Stimulated activated CD8-positive, alpha-beta memory T cell treated with anti-CD3 and anti-CD28 coated beads, Interleukin-15, amount 100 ng/mL, for 1 hour (primary cell): ENCODE measurements at places on chromosomes 16 and 17.

GRCh38 chr16:79542237-79542774 is 58.2 kb downstream of the MAF start:
- DNase-seq: no peak

DNA sequence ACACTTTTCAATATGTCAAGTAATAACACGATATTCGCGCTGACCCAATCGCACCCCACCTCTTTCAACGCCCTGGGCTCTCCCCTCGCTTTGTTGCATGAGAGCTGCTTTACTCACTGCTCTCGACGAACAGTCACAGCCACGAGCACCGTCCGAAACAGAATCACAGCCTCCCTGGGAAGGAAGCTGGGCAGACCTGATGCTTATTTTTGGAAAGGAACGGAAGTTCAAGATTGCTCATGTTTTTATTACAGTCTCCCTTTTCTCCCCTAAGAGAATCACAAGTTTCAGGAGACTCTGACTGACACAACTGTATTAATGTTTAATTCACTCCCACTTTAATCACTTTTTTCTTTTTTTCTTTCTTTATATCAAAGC is 67.8 kb downstream of the ANKRD11 start:
- DNase-seq: no peak

DNA sequence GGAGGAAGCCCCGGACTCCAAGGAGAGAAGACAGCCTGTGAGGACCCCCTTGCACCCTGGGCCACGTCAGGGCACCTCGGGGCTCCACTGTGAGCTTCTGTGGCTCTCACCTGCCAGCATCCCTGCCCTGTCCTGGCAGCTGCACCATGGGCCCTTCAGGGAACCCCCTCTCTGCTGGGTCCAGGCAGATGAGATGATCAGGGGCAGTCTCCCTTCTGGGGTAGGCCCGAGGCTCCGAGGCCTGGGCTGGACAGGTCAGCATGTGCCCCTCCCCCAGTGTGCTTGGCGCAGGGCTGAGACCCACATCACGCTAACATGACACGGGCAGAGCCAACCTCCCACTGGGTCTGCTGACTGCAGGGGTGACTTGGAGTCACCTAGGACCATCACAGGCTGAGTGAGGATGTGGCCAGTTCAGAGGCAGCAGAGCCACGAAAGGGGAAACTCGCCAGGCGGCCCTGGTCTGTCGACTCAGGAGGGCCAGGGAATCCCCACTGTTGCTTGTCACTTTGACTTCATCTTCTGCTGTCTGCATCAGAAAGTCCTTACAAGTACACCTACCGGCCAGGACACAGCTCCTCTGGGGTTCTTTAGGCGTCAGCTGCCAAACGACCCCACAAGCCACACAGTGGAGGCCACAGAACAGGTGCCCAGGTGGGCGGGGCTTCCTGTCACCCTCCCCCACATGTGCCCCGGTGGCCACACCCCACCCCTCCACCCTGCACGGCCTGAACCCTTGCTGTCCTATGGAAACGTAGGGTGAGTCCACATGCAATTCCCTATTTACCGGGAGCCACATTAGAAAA is 2.2 kb downstream of the GALNS start:
- DNase-seq: no peak

DNA sequence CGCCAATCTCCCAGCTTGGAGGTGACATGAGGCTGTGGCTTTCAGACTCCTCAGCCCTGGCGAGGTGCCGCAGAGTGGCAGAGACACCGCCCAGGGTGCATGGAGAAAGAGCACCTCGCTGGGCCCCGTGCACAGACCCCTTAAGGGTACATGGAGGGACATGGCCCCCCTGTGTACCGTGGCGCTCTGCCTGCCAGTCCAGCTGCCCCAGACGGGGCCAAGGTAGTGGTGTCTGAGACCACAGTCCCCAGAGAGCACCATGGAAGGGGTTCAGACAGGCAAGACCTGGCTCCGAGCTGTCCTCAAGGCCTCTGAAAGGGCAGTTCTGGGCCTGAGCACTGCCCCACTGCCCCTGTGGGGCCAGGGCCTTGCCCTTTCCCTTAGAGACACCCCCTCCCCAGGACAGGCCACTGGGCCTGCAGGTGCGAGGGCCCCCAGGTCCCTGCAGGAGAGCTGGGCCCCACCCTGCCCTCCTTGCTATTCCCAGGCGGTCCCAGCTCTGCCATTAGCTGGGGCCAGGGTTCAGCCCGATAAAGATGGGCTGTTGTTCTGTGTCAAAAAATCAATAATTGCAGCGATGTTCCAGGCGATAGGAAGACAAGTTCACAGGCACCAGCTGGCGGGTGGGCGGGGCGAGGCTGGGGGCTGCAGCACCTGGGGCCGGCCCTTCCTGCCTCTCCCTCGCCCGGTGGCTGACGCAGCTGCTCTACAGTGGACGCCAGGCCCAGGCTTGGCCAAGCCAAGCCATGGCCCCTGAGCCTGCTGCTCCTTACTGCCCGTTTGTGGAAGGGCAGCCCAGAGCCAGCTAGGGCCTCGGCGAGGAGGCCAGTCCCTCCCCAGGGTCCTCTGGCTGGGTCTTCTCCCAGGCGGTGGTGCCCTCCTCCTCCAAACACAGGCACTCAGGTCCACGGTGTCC is 51.7 kb downstream of the ZFPM1 start:
- no peak for DNase-seq

- no peak for DNase-seq
These were observed 7.3 kb upstream of the SMIM5 start for GRCh38 chr17:75625813-75626486.

- no peak for DNase-seq
These were observed 407 bp downstream of the HS3ST6 start for GRCh38 chr16:1917665-1918350.

- no peak for DNase-seq
These were observed 7.6 kb downstream of the THUMPD1 start for GRCh38 chr16:20734056-20734455.

- DNase-seq: no peak
These were observed 2.5 kb upstream of the PYY start for GRCh38 chr17:43956222-43956621.

DNA sequence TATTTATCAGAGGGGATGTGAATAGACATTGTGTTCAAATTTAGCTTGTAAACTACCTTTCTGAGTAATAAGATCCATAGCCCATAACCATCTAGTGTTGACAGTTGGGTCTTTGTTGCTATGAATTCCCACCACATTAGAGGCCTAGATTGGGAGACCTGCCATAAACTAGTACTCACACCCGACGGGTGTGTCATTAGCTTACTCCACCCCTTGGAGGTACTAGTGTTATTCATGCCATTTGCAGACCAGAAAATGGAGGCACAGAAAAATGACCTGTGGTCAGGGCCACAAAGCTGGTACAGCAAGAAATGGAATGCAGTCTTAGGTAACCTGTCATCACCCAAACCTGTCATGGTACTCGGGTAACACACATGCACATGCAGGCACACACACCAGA is 41.3 kb upstream of the BCAR1 start:
- no peak for DNase-seq

DNA sequence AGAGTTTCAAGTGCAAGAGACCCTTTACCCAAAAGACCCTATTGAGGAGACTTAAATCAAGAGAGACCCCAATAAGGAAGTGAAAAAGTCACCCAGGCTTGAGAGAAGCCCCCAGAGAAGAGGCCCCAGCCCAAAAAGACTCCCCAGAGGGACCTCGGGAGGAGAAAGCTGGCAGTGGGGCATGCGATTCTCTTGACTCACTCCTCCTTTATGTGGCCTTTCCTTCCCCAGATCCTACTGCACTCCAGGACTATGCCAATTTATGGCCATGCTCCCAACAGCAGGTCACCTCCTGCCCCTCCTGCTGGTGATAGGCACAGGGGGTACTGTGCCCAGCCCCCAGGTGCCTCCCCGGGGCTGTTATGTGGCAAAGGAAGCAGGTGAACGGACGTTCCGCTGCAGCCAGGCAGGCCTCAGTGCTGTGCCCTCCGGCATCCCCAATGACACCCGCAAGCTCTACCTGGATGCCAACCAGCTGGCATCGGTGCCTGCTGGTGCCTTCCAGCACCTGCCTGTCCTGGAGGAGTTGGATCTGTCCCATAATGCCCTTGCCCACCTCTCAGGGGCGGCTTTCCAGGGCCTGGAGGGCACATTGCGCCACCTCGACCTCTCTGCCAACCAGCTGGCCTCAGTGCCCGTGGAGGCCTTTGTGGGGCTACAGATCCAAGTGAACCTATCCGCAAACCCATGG is 16.3 kb downstream of the LRRC3C start:
- no peak for DNase-seq

GRCh38 chr16:84047626-84048025 is 5.0 kb upstream of the SLC38A8 start:
- DNase-seq: no peak

- no peak for DNase-seq
These were observed 41.5 kb downstream of the USP22 start for GRCh38 chr17:21001111-21001812.

GRCh38 chr17:59870482-59870881 is 22.3 kb downstream of the TUBD1 start:
- DNase-seq: no peak

DNA sequence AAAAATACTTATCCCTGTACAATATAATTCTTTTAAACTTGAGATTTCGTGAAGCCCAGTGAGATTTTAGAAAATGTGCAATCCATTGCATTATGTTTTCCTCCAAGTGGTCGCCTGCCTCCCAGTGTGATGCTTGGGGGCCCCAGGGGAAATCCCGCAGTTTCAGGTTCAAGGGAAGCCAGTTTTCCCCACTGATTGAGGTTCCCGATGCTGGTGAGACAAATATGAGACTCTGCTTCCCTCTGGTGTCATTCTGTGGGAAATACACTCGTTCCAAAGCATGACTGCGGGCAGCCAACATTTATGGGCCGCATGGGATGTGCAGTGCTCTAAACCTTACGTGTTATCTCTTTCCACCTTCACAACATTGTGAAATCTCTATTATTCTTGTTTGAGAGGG is 200.8 kb downstream of the PRKCB start:
- peak; percentile 14 for DNase-seq

GRCh38 chr16:87956365-87957231 is 5.4 kb downstream of the BANP start:
- peak; percentile 38 for DNase-seq

DNA sequence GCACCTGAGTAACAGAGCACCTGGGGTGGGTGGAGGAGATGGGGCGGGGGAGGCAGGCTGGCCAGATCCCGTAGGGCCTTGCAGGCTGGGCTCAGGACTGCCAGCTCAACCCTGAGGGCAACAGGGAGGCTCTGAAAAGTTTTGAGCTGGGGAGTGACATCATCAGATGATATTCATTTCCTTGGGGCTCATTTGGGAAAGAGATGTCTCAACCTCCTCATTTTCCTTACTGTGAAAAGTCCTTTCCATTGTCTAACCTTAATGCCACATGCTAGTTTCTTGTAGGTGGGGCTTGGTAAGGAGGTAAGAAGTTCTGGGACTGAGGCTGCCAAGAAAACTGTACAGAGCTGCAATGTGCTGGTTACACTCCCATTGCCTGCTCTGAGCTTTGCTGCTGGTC is 3.7 kb downstream of the TNS4 start:
- DNase-seq: no peak

GRCh38 chr16:22693638-22694340 is 120.2 kb upstream of the HS3ST2 start:
- no peak for DNase-seq

GRCh38 chr16:17416461-17417311 is 54.1 kb downstream of the XYLT1 start:
- peak; percentile 3 for DNase-seq

GRCh38 chr17:73031472-73031871 is 61.0 kb downstream of the SLC39A11 start:
- no peak for DNase-seq

- DNase-seq: no peak
These were observed 3.8 kb upstream of the STAT5B start for GRCh38 chr17:42279776-42280630.

GRCh38 chr17:58007781-58008706 is 998 bp upstream of the SRSF1 start:
- DNase-seq: no peak

DNA sequence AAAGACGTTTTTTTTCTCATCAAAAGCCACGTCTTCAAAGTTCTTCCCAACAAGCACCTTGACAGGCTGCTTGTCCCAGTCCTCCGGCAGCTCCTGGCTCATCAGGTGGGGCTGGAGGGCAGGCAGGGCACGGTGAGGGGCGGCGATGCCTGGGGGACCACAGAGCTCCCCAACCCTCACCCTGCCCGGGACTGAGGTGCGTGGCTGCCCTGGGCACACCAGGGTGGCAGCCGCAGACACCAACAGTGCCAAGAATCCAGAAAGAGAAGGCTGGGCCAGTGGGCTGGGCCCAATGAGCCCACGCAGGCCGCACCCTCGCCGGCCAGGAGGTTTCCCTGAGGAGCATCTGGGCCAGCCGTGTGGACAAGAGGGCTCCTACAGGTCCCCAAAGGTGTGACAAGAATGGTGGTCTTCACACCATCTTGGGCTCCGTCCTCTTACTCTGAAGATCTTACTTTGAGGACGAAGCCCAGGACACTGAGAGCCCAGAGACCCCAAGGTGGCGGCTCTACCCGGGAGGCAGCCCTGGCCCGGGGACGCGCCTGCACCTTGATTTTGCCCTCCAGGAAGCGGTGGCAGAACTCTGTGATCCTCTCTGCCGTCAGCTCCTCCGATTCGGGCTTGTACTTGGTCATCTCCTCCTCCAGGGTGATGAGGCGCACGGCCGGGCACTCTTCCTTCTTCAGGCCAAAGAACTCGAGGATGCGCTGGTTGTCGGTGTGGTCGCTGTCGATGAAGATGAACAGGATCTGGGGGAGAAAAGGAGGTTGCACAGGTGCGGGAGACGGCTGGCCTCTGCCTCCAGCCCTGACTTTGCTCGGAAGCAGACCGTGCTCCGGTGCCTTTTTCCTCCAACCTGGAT is 11.3 kb upstream of the PPP1R27 start:
- DNase-seq: no peak

- DNase-seq: no peak
These were observed 63.9 kb downstream of the KANSL1 start for GRCh38 chr17:46129302-46129701.

DNA sequence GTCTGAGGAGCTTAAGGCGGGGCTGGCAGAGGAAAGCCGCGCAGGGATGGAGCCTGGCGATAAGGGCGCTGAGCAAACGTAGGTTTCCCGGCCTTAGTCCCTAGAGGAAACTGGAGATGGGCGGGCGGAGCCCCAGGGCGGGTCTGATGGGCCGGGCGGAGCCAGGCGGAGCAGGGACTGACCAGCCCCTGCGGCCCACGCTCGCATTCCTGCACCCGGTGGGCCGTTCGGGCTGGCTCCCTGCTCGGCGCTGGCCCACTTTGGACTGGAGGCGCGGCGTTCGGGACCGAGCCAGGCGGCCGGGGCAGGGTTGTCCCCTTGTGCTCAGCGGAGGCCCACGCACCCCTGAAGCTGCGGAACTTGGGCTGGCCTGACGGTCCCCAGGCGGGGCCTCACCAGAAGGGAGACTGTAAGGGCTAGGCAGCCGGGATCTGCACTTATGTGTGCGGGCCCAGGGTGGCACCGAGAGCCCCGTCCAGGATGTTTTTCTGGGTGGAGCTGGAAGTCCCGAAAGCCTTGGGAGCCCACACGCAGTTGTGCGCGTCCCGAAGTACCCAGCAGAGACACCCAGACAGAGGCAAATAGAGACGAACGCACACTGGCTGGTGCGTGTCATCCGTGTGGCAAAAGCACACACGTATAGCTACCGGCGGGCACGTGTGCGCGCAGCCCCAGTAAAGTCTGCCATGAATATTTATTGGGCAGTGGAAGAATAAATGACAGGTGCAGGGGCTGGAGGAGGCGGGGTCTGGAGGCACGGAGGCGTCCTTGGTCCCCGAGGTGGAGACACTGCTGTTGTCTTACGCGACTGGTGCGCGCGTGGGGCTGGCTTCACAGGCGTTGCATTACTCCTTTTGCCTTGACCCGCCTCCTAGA is 1.4 kb downstream of the PYDC1 start:
- no peak for DNase-seq
